Thoracic aorta (tissue), 2 donors: ENCODE measurements at places on chromosomes 3 and 15. TPM values are rescaled to one million over a fixed set of nuclear protein-coding genes. Genes with fewer than 3 reads are reported as not detected.

Gene CGGBP1
- 83.8 TPM for total RNA-seq

- no peak for DNase-seq
Measured at GRCh38 chr15:61084472-61084871, 144.6 kb downstream of the RORA start.

Gene MGLL
- 71.8 TPM for total RNA-seq

Gene OTOL1
- not detected for total RNA-seq

DNA sequence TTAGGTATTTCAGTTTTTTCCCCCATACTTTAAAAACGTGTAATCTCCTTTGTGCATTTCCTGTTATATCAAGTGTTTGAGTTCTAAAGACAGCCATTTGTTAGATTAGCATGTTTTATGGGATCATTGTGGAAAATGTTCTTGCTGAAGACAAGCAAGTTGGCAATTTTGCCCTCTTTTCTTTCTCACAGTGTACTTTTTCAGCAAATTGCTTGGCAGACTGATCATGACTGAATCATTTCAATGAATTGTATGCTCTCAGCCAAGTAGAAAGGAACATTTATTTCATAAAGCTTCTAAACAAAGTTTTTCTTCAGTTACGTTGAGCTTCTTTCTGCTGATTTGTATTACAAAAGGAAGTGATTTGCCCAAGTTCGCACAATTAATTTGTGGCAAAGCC lies 51.6 kb downstream of the ATG7 start:
- no peak for DNase-seq

- DNase-seq = no peak
Measured at GRCh38 chr3:27311400-27311799, 57.8 kb downstream of the NEK10 start.

Gene PLA2G4D
- total RNA-seq = not detected

Gene SLC28A2
- total RNA-seq = not detected

DNA sequence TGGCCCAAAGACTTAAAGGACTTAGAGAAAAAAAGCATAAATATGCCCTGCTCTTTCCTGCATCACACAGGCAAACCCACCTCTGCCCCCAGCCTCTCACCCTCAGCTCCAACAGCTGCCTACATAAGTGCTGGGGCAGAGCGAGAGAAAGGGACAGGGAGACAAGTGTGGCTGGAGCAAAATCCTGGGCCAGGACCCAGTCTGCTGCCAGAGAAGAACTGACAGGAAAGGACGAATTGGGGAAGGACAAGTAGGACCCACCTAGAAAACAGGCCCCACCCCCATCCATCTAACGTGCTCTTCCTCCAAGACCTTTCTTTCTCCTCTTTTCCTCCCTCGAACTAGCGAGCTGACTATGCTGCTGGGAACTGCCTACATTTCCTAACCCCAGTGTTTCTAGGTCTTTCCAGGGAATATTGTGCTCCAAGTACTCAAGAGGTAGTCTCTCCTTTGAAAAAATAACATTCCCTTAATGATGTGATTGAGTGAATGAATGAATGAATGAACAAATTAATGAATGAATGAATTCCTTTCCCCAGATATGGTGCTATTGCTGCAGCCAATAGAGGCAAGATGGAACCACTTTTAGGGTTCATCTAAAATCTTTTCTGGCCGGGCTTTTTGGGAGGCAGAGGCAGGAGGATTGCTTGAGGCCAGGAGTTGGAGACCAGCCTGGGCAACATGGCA lies 18.4 kb downstream of the IGDCC4 start:
- no peak for DNase-seq

DNA sequence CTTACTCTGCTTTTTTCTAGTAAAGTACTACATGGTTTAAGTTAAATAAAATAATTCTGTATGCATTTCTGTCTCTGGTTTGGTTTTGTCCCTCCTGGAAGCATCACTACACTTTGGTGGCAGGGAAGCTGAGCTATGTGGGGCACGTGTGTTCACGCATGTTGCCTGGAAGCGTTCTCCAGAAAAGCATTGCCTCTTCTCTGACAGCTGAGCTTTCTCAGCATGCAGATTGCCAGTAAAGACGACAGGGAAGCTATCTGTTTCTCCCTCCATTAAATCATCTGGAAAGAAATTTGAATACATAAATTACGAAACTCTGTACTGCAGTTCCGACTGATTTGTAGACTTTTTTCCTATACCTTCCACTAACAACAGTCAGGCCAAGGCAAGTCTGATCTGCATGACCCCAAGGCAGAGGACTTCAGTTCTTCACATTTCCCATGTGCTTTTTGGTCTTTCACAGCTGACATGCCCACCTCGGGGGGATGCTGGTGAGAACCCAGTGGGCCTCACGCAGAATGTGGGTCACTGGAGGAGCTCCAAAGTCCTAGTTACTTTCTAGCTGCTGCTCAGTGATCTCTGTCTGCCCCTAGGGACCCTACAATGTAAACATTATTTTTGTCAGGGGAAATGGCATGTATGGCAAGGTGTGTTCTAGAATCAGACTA lies 43.0 kb downstream of the PGPEP1L start:
- DNase-seq = no peak

Gene MUC13
- total RNA-seq = not detected

Gene GNAT1
- total RNA-seq = 0.54 TPM

- no peak for DNase-seq
Measured at GRCh38 chr3:149638228-149639092, 19.4 kb downstream of the WWTR1 start.
